SJSA1 (cell line): ENCODE measurements at places on chromosomes 2 and 18. TPM values are rescaled to one million over a fixed set of nuclear protein-coding genes. Genes with fewer than 3 reads are reported as not detected.

Gene CCDC85A
- 0.06 and 0.37 TPM in 2 replicates for total RNA-seq

- H3K36me3 ChIP-seq = no peaks in the 10 kb centered on the region
- no peak overlapping the region for H3K4me3 ChIP-seq
- H3K4me1 ChIP-seq = peaks cover 7% of the 10 kb centered on the region; the same call in 1 of the 2 replicates
Observed at GRCh38 chr2:23423062-23423872, 38.3 kb downstream of the KLHL29 start.

DNA sequence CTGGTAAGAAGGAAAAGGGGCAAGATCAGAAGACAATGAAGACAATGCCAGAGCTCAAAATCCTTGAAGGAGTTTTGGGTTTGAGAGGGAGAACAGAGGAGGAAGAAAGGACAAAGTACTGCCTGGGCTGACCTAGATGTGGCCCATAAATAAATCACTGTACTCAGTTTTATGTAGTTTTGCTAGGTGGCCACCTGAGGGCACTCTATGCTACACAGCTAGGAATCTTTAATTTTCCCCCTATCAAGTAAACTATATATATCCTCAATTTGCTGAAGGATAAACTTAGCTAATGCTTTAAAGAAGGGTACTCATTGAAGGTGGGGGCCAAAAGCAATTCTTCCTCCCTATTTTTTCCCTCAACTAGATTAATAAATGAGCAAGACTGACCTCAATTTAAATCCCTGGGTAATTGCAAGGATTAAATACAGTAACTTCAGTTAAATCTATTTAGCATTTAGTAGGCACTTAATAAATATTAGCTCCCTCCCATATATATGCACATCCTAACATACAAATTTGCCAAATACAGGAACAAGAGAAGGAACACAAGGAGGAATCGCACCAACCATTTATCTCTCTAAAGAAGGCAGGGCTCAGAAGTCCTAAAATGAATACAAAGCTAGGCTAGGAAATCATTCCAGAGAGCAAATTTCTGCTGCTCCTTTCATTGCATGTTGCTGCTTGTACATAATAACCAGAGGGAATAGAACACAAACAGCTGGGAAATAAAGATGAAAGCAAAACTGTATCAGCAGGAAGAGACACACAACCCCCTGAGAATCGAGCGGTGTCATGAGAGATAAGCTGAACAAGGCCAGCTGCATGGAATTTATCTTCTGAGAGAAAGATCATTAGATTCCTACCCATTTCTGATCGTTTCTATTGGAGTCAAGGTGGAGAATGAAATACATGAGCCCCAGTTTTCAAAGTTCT is 540.1 kb downstream of the NRXN1 start:
- no peaks in the 10 kb centered on the region for H3K36me3 ChIP-seq
- H3K4me1 ChIP-seq = no peaks in the 10 kb centered on the region
- no peak overlapping the region for H3K4me3 ChIP-seq
- no peak overlapping the region for H3K27ac ChIP-seq

- H3K4me1 ChIP-seq = no peaks in the 10 kb centered on the region
- no peak overlapping the region for H3K4me3 ChIP-seq
- peaks cover 24% of the 10 kb centered on the region for H3K27me3 ChIP-seq
- H3K36me3 ChIP-seq = no peaks in the 10 kb centered on the region
- no peak overlapping the region for H3K27ac ChIP-seq
Observed at GRCh38 chr2:240728827-240729226, 37.2 kb downstream of the AQP12A start.

DNA sequence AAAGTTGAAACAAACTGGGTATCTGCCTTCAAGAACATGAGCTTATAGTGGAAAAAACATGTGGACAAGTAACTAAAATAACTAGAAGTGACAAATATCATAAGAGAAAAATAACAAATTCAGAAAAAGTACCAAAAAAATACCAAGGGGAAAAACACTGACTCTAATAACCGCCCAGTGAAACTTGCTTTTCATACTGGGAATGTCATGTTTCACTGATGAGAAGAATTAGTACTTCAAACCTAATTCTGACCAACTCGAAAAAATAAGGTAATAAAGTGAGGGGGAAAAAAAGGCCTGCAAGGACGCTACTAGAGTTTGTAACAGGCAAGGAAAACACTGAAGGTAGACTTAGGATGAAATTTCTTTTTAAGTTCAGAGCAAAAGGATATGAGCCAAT is 83.6 kb downstream of the RTTN start:
- H3K36me3 ChIP-seq = peaks cover 25% of the 10 kb centered on the region
- no peaks in the 10 kb centered on the region for H3K27me3 ChIP-seq
- no peak for DNase-seq
- no peak overlapping the region for H3K4me3 ChIP-seq
- no peak overlapping the region for H3K27ac ChIP-seq

GRCh38 chr2:64846177-64846576 is 143.0 kb upstream of the SLC1A4 start:
- H3K36me3 ChIP-seq = no peaks in the 10 kb centered on the region
- H3K27ac ChIP-seq = no peak overlapping the region
- H3K4me1 ChIP-seq = no peaks in the 10 kb centered on the region
- no peak overlapping the region for H3K4me3 ChIP-seq
- DNase-seq = no peak

GRCh38 chr2:150101947-150102346 is 385.5 kb downstream of the RND3 start:
- no peak overlapping the region for H3K4me3 ChIP-seq
- DNase-seq = no peak
- H3K4me1 ChIP-seq = 0 out of 2 replicates have a peak, but pooled peaks cover 3% of the 10 kb centered on the region
- H3K27me3 ChIP-seq = no peaks in the 10 kb centered on the region
- H3K36me3 ChIP-seq = no peaks in the 10 kb centered on the region
